ENCODE measurements at places on chromosomes 3 and 15. TPM values are rescaled to one million over a fixed set of nuclear protein-coding genes. Genes with fewer than 3 reads are reported as not detected.

- peak; percentile 95 for DNase-seq
These were observed 120.1 kb upstream of the UBE2E1 start for GRCh38 chr3:23685541-23686258.

- no peak for DNase-seq
These were observed 209.9 kb upstream of the SLC2A2 start for GRCh38 chr3:171236265-171237008.

- DNase-seq: no peak
These were observed 52.2 kb downstream of the ABI3BP start for GRCh38 chr3:100941041-100941440.

DNA sequence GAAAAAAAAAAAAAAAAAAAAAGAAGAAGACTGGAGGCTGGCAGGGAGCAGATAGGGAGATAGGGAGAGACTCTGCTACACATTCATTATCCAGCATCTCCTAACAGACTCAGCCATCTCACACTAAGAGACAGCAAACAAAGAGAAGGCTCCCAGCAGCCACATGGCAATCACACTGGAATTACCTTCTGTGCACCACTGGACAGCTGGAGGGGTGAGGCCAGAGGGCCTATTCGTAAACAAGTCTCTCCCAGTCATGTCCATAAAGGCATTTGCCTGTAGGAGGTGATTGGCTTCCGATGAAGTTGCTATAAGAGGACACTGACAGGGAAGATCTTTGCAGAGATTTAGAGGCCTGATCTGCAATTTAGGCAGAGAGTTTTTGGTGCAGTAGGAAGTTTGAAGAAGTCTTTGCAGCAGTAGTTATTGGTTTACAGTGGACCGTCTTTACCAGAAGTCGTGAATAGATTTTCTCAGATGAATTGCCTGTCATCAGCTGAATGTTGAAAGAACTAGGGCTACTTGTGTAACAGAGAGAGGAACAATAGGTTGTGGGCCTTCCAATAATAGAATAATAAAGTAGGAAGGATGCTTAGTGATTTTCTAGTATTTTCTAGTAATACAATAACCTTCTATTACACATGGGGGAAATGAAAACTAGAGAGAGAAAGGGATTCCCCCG is 89.7 kb downstream of the TP63 start:
- DNase-seq: no peak

DNA sequence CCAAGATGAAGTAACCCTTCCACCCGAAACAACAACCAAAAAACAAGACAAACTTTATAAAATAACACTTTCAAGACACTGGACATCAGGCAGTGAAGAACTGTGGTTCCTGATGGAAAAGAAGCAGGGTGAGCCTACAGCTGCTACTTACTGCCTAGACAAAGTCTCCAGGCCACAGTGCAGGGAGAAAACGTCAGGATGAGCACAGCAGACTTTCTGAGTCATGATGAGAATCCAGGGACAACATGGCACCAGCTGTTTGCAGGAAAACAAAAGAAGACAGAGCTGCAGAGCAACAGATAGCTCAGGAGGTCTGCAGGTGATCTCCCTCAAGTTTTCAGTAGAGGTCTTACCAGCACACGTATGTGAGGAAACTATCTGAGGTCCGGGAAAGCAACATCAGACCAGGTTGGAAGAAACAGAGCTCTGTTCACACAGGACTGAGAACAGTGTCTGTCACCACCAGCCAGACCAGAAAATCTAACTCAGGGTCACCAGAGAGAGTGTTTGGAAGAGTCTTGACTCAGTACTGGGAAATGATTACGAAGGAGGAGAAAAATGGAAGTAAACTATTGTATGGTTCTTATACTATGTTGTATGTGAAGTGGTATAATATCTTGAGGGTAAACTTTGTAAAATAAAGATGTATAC is 108.9 kb downstream of the ANO10 start:
- DNase-seq: no peak

The MKRN3 gene
- 0.38 TPM for total RNA-seq

The LTK gene
- total RNA-seq: 0.31 TPM

The ADGRG7 gene
- not detected for total RNA-seq

Data from SJSA1 (cell line).